ENCODE measurements at places on chromosomes 16 and 17.

GRCh38 chr17:72392056-72393010 lies 271.5 kb downstream of the SOX9 start:
- DNase-seq, result no peak

DNA sequence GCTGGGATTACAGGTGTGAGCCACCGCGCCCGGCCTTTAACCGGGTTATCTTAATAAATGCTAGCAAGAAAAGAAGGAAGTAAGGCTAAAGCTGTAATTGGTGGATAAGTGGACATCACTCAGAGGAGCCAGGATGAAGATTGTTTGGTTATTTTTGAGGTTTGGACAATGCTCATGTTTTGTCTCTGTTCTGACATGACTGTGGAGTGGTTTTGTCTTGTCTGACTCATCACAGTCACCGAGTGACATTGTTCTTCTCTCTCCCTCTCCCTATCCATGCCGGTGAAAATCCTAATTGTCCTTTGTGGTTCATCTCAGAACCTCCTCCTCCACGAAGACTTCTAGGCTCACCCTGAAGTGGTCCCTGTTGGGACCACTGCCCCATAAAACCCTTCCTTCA lies 23.5 kb upstream of the GRIN2A start:
- DNase-seq, result no peak

- no peak for DNase-seq
These were observed 21.2 kb downstream of the CDC42EP4 start for GRCh38 chr17:73290399-73291259.

- no peak for DNase-seq
These were observed 108.3 kb upstream of the DHX40 start for GRCh38 chr17:59456923-59457615.

DNA sequence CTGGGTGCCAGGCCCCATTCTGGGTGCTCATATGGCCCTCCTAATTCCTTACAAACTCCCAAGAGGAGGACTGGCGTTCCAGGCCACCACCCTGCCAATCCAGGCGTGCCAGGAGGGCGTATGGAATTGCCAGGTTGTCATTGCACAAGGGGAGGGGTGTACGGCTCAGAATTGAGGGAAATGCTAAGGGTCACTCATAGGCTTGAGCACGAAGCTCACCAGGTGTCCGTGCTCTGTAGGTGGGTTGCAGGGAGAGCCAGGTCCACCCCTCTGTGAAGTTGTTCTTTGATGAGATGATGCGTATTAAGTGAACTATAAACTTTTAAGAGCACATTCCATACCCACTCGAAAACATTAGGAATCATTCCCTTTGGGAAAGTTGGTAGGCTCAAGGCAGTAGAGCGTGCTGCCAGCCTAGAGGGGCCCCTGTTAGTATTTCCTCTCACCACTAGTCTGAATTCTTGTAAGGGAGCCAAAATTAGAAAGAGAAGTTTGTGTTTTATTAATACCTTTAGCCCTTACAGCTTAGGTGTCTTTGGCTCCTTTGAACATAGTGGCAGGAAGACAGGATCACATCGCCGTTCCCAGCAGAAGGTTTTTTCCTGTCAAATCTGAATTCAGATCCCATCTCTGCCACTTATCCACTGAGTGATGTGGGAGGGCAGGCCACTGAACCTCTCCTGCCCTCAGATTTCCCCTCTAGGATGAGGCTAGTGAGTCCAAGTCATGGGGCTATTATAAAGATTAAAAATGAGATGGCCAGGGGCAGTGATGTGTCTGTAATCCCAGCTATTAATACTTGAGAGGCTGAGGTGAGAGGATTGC lies 38.7 kb upstream of the NFAT5 start:
- DNase-seq, result no peak

GRCh38 chr17:41773190-41773588 lies 13.3 kb downstream of the JUP start:
- no peak for DNase-seq

DNA sequence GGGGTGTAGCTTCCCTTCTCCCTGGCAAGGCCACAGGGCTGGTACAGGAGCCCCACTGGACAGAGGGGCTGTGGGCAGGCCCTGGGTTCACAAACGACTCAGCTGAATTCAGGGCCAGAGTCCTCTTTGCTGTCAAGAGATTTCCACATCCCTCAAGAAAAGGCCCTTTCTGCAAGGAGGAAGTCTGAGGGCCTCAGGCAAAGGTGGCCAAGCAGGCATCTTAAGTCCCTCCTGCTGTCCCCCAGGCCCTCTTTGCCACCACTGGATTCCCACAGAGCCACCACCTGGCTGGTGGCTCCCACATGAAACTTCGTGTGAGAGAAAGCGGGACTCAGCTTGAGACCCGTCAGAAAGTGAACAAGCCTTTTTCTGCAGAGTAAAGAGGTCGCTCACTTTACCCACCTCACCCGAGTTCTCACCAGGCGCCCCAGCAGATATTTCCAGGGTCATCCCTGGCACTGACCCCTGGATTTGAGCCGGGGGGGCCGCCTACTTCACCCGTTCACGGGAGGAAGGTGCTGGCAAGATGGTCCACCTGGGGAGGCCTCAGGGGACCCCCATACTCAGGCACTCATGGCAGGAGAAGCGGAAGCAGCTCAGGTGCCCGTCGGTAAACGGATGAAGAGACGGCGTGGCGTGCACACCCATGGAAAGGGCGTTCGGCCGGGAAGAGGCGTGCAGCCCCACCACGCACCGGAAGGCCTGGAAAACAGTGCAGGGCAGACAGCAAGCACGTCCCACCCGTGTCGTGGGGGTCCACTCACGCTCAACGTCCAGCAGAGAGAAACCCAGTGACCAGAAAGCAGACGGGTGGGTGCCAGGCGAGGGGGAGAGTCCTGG lies 3.6 kb downstream of the RNF166 start:
- no peak for DNase-seq

DNA sequence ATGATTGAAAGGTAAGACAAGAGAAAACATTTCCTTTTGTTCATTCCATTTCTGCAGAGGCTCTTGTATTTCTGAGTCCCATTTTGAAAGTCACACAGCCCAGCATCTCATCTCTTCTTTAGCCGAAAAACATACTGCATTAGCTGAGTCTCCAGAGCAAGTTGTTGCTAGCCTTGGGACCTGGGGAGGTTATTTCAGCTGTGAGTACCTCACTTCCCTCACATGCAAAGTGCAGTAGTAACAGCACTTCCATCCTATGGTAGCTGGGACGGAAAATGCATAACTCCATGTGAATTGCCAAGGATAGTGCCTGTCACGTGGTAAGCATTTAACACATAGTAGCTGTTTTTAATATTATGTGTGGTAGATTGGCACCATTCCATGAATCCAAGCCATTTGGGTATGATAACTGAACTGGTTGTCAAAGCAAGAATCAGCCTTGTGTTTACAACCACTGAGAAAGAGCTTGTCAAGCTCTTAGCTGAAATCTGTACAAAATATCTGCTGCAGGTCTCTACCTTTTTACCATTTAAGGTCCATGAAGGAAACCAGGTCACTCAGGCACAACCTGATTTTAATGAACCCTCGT lies 345.7 kb downstream of the CDH13 start:
- DNase-seq, result no peak

DNA sequence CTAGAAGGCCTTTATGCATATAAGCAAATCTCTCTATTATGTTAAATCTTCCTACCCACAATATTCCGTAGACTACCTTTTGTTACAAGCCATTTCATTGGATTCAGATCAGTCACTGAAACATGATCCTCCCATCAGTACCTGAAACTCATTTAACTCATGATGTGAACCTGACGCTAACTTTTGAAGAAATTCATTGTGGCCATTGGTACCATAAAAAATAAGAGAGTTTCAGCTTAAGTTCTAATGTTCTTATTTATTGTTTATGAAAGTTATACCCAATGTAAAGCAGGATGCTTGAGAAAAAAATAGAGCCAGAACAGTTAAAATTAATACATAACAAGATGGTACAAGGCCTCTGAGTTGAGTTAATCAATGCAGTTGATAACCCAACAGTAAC lies 439.6 kb downstream of the KCNJ2 start:
- DNase-seq, result no peak

DNA sequence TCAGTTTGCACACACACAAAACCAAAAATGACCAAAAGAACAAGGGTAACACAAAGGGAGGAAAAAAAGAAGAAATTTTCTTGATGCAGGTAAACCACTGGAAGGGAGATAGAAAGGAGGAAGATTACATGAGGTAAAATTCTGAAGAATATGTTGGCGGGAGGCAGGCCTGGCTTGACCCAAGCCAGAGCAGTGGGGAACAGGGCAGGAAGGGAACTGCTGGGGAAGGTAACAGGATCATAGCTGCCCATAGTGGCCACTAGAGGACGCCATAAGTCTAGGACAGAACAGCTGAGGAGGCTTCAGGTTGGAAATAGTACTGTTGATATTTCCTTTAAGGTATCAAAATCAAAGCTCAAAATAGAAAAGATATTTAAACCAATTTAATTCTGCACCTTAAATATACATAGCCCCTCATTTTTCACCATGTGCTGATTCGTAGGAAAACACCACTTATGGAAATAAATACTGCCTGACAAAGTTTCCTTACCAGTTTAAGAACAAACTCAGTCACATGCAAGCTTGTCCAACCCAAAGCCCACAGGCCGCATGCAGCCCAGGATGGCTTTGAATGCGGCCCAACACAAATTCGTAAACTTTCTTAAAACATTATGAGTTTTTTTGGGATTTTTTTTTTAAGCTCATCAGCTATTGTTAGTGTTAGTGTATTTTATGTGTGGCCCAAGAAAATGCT lies 15.5 kb downstream of the VPS35 start:
- peak; percentile 23 for DNase-seq

GRCh38 chr17:1109606-1110540 lies 69.9 kb downstream of the ABR start:
- DNase-seq, result peak; percentile 55

- DNase-seq, result no peak
These were observed 20.8 kb upstream of the ATP5MC1 start for GRCh38 chr17:48871551-48872351.

- no peak for DNase-seq
These were observed 33.9 kb downstream of the ANKRD11 start for GRCh38 chr16:89456419-89456959.

DNA sequence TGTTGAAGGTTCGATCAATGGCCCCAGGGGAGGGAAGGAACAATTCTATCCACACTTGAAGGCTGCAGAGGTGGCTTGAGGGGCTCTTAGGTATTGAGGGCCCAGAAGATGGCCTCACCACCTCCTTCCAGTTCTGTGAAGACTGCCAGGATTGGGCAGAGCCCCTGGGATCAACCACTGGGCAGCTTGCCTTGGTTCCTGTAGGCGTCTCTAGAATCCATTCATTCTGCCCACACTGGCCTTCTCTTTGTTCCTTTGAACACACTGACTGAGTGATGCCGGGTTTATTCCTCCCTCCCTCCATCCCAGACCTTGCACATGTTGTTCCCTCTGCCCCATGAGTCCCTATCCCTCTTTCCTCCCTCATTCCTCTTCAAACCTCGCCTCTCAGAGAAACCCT lies 50.5 kb downstream of the SYT17 start:
- DNase-seq, result no peak

DNA sequence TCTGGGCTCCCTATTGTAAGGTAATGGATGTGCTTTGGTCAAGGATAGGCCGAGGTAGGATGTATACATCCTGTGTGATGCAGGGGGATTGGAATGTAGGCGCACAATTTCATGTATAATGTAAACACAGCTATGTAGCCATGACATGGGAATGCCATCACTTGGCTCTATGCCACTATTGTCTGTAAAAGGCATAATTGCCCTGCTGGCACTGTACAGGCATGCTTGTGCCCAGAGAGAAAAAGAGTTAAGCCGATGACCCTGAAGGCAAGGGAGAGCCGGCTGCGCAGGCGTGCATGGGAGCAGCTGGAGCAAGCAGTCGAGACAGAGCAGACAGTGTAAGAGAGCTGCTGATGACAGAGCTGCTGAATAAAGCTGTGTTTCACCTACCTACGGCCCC lies 212.5 kb upstream of the CPHXL start:
- no peak for DNase-seq

DNA sequence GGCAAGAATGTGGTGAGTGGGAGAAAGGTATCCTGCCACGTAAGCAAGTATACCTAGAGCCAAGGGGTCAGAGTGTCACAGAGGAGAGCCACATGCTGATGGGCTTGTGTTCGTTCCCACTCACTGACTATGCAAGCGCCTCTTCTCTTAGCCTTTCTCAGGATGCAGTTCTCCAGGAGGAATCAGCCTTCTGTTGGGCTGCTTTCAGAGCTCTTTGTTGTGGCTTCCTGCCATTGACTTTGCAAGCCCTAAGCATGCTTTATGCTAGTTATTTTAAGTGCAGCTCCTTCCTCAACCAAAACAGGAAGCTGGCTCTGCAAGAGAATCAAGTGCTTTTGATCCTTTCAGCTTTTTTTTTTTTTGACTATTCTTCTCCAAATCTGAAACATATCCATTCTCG lies 66.6 kb downstream of the SIAH1 start:
- DNase-seq, result no peak

DNA sequence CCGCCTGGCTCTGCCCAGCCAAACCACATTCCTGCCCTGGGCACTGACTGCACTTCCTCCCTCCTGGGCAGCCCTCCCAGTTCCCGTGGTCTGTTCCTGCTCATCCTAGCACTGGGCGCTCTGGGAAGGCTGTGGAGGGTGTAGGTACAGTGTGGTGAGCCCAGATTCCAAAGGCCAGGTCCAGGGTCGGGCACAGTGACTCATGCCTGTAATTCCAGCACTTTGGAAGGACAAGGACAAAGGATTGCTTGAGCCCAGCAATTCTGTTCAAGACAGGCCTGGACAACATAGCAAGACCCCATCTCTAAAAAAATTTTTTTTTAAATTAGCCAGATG lies 30.6 kb downstream of the C16orf74 start:
- DNase-seq, result no peak

Data from stimulated activated CD4-positive, alpha-beta T cell treated with anti-CD3 and anti-CD28 coated beads, Interleukin-4, amount 100 ng/mL, for 1 hour (primary cell).